ENCODE measurements at places on chromosomes 2 and 18.

GRCh38 chr2:119764832-119765231, 5.1 kb downstream of the PTPN4 start:
- DNase-seq = no peak

- DNase-seq = no peak
Measured at GRCh38 chr18:71798986-71799673, 745.0 kb downstream of the CBLN2 start.

GRCh38 chr18:55587418-55588110, 428 bp downstream of the TCF4 start:
- DNase-seq = no peak

GRCh38 chr18:44409515-44409914, 271.2 kb upstream of the SETBP1 start:
- DNase-seq = no peak

DNA sequence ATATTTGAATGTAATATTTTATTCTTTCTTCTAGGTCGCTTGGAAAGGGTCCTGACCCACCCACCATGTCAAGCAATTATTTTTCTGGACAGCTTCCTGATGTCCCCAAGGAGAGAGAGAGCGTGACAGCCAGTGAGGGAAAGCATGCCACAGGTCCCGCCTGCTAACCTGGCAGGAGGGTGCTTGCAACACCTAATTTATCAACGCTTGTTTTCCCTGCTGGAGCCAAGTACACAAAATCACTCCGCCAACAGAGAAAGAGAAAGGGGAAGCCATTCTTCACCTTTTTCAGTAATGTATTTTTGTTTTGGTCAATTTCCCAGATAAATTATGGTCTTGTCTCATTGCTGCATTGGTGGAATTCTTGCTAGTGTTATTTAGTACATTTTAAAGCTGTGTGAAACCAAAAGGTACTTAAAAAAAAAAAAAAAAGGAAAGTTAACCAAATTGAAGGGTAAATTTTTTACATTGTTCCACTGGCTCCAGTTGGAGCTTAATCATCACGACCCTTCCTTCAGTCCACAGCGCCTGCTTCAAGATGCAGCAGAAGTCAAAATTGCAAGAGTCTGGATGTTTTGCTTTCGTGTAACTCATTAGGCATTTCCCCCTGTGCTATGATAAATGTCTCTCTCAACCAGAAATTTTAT, 88.5 kb upstream of the COPS8 start:
- no peak for DNase-seq

DNA sequence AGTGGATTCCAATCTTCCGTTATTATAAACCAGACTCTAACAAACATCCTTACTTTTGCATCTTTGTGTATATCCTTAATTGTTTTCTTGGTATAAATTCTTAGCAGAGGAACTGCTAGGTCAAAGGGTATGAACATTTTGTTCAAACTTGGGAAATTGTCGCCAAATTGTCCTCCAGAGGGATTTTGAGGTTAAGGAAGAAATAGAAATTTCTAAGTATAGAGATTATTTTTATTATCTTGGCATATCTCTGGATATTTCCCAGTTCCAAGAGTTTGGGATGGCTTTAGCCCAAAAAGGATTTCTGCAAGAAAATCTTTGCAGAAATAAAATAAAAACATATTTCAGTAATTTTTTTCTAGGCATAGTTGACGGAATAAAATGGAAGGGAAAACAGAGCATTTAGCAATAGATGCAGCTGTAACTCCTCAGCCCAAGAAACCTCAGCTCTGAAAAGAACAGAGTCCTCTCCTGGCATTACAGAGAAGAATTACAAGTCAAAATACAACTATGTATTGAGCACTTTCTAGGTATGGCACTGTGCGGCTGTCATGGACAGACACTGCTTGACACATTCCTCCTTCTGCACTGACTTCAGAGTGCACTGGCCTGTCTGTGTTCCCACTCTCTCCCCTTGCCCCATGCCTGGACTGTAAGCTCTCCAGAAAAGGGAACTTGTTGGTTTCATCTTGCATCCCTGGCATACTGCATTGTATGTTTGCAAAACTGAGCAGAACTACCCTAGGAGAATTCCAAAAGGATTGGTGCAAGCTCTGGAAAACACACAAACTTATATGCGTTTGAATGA, 117.3 kb upstream of the STON1 start:
- no peak for DNase-seq

- no peak for DNase-seq
Measured at GRCh38 chr2:226687641-226688253, 111.9 kb downstream of the IRS1 start.

DNA sequence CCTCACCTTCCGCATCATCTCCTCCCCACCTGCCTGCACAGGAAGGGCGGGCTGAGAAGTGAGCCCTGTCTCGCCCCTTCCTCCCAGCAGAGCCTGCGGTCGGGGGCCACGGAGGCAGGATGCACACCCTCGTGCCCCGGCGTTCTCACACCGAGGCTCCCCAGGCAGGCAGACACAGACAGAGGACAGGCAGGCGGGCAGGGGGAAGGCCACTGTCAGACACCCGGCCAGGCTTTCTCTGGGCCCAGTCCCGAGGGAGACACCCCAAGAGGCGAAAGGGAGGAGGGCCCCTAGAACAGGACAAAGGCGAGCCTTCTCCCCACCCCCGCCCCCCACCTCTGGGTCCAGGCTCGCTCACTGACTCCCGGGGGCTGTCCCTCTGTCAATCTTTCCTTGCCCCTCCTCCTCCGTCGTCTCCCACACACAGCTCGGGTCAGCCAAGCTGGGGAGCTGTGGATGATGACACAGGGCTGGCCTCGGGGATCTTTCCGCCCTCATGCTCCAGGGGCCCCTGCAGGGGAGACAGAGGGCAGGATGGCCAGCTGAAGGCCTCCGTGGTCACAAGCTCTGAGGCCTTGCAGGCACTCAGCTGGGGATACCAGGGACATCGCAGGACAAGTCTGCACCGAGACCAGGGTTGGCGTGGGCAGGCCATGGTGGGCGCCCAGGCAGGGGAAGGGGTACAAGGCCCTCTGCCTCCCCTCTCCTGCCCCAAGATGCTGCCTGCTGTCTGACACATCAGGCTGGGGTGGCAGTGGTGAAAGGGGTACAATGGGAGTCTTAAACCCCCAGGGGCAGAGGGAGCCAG, 24.9 kb downstream of the BIN1 start:
- DNase-seq = peak; percentile 74

- DNase-seq = no peak
Measured at GRCh38 chr2:101775092-101775491, 77.6 kb downstream of the MAP4K4 start.

GRCh38 chr2:69012310-69013141, 453 bp upstream of the ANTXR1 start:
- DNase-seq = peak; percentile 12

DNA sequence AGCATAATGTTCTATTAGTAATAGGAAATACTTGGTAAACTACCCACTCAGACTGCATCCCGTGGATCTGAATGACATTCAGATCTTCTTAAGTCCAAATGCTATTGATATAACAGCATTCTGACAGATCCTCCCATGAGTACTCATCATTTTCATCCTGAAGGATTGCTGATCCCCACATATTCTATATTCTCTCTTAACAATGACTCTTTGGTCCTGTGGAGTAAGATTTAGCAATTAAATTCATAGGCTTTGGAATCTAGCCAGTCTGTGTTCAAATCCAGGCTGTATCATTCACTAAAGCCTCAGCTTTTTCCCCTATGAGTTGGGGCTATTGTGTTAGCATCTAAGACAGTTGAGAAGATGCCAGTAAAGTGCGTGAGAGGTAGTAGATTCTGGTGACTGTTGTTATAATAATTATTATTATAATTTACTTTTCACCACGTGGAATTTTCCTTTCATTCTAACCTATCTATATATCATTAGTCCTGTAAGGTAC, 591.3 kb upstream of the SYT4 start:
- no peak for DNase-seq

DNA sequence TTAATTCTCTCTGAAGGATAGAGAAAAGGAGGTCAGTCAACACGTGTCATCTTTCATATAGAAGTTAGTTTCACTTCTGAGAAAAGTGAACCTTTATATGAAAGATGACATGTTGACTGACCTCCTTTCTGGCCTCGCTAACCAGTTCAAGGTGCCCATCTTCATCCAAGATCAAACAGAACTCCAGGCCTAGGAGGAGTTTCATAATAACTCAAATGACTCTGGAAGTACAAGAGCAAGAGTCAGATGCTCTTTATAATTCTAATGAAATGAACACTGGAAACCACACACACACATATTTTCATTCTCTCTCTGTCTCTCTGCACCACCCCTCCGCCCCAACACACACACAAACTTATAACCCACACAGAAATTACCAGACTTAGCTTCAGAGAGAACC, 16.3 kb downstream of the ANKRD44 start:
- no peak for DNase-seq

GRCh38 chr2:24375349-24376087, 15.2 kb upstream of the ITSN2 start:
- DNase-seq = no peak

DNA sequence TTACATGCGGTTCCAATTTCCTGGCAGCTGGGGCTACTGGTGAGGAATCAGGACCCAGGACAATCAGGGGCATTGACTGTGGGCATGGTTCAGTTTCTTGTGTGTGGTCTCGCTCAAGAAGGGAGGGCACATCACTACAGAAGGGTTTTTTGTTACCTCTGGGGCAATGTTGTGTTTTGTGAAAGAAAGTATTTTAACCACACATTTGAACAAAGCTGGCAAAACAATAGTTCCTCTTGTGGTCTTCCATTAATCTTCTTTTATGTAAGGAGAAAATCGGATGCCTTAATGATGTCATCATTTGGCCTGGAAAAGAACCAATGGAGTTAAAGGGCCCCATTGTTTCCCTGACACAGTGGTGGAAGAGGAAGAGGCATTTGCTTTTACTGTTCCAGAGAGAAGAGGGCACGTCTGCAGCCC, 197.4 kb downstream of the SH3BP4 start:
- no peak for DNase-seq

GRCh38 chr2:207929923-207930322, 95.4 kb downstream of the PLEKHM3 start:
- no peak for DNase-seq

DNA sequence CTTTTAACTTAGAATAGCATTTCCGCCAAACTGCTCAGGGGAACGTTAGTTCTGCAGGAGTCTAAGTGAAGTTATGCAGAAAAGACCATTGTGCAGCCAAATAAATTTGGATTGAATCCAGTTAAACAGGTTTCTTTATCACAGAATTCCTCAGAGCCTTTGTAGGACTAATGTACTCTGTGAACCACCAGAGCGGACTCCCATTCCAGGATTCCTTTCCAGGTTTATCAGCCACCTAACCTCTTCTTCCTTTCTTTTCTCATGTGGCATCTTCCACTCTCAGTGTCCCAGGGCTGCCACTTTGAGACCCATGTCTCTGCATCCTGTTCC, 350.4 kb downstream of the TSN start:
- no peak for DNase-seq

DNA sequence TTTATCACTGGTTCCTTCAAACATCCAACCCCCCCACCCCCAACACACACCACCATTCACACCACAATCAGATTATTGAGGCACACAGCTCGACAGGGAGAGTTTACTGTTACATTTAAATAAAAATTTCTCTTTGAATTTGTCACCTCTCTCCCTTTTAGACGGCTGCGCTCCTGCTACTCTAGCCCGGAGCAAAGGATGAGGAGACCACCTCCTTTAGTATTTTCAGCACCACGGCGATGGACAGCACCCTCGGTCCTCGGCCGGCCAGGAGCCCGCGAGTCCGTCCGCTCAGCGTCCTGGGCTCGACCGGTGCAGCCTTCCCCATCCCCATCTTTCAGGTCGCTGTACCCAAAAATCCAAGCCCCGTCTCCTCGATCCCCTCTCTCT, 892 bp downstream of the CELF4 start:
- DNase-seq = no peak

GRCh38 chr2:96315400-96316071, 9.6 kb upstream of the ITPRIPL1 start:
- DNase-seq = no peak

GRCh38 chr2:200308546-200309295, 2.2 kb downstream of the SPATS2L start:
- DNase-seq = no peak

GRCh38 chr2:63792530-63792929, 49.2 kb upstream of the UGP2 start:
- no peak for DNase-seq

DNA sequence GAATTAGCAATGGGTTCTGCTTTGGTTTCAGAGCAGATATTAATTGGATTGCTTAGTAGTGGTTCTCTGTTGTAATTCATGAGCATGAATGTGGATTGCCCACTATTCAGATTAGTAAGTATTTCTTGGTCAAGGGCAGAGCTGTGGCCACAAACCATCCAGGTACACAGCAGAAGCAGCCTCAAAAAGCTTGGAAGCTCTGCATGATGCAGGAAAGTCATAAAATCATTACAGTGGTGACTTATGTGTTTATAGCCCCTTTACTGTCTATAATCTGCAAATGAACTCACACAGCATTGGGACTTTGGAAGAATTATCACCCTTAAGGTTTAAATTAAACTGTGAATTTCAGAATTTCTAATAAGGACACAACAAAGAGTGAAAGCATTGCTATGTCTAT, 1.9 kb upstream of the UGT1A1 start:
- no peak for DNase-seq

- DNase-seq = no peak
Measured at GRCh38 chr2:237162959-237163358, 77.3 kb downstream of the COPS8 start.

GRCh38 chr2:121562269-121563176, 31.8 kb downstream of the RNU4ATAC start:
- no peak for DNase-seq

DNA sequence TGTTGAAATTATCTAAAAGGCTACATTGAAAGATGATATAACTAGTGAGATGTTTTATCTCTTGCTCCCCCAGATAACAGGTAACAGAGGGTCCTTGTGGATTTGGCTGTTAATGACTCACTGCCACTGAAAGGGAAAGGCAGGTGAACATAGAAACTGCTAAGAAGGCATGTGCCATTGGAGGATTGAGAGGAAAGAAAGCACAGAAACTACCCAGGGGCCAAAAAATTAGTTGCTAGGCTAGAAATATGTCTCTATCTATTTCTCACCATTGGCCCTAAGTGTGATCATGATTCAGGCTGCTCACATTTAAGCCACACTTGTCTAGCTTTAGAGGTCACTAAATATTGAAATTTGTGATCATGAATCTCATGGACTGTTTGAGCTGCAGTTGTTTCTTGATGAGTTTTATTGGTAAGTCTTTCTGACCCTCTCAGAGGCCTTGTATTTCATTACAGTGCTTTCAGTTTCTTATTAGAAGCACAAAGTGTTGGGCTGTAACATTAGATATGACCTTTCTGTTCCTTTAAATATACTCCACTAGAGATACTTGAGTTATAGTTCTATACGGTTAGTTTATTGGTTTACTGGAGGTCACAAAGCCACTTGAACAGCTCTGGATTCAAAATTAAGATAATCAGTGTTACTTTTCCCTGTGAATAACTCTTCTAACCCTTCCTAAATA, 26.2 kb downstream of the NAB1 start:
- no peak for DNase-seq

DNA sequence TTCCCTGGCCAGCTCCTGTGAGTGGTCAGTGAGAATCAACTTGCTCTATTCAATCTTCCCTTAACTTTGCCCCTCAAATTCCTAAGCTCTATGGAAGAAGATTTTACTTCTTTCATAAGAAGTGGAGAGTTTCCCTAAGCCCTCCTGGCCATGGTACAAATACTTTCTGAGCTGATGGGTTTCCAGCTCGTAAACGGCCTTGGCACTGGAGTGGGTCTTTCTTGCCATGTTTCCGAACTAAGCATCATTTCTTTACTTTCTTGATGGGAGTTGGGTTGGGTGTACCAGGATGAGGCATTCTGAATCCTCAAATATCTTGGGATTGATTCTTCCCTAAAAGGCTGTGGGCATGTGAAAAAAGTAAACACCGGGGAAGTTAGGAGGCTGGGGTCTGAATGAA, 72.5 kb downstream of the ACKR3 start:
- DNase-seq = no peak
